Mesothelial cell of epicardium (in vitro differentiated cells): ENCODE measurements at places on chromosomes 1 and 21.

DNA sequence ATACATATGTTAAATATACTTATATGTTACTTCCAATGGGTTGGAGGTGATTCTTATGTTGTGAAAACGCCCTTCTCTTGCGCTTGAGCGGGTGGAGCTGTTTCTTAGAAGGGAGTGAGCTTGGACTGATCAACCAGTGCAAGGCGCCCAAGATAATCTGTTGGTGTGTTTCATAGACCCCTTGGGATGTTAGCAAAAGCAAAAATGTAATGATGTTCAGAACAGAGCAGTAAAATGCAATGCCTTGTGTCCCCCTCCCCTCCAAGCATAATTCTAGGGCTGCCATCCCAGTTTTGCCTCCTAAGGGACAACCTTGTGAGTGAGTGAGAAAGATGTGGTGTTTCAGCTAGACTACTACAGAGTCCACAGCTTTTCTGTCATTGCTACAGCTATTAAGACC, 6.2 kb upstream of the CD34 start:
- H3K36me3 ChIP-seq: no peaks in the 10 kb centered on the region
- no peak overlapping the region for H3K27ac ChIP-seq
- H3K4me3 ChIP-seq: no peak overlapping the region
- H3K4me1 ChIP-seq: peaks cover 2% of the 10 kb centered on the region

DNA sequence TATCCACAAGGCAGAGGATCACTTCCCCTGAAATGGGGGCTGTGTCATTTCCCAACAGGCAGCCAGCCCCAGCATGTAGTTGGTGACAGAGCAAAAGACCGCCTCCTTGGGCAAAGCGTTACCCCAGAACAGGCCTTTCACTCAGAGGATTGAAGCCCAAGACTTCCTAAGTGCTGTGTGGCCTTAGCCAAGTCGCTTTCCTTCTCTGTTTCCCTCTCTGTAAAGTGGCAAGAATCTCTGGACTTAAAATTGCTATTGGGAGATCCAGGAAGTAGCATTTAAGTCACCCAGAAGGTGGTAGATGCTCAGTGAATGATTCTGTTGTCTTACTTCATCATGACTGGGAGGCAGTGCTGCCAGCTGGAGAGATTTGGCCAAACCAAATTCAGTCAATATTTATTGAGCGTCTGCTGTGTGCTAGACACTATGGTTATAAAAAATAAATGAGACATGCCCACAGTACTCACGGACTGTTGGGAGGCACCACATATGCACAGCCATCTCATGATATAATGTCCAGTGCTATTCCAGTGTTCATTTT, 35.3 kb downstream of the NIPAL3 start:
- H3K4me1 ChIP-seq: peaks cover 31% of the 10 kb centered on the region
- H3K27me3 ChIP-seq: no peaks in the 10 kb centered on the region
- H3K4me3 ChIP-seq: no peak overlapping the region

DNA sequence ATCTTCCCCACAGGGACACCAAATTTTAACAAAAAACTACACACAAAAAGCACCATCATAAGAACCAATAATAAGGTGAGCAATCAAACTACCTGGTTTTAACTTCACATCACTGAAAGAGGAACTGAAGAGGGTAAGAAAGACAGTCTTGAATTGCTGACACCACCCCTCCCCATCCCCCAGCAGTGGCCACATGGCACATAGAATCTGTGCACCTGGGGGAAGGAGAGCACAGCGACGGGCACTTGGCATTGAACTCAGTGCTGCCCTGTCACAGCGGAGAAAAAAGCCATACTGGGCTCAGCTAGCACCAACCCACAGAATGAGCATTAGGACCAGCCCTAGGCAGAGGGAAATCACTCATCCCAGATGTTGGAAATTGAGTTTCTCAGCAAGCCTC, 640.0 kb upstream of the ADGRL2 start:
- no peak overlapping the region for H3K4me3 ChIP-seq
- H3K27me3 ChIP-seq: no peaks in the 10 kb centered on the region
- peaks cover 36% of the 10 kb centered on the region for H3K4me1 ChIP-seq
- H3K36me3 ChIP-seq: peaks cover 5% of the 10 kb centered on the region

- H3K27me3 ChIP-seq: no peaks in the 10 kb centered on the region
- H3K4me1 ChIP-seq: peaks cover 29% of the 10 kb centered on the region
- peak; percentile 81 for DNase-seq
- H3K27ac ChIP-seq: peak overlapping the region; percentile 95
These were observed 15.3 kb upstream of the SKI start for GRCh38 chr1:2212532-2213491.

GRCh38 chr1:178055779-178056471, 38.0 kb upstream of the RASAL2 start:
- peaks cover 44% of the 10 kb centered on the region for H3K4me1 ChIP-seq
- no peaks in the 10 kb centered on the region for H3K27me3 ChIP-seq
- no peak overlapping the region for H3K4me3 ChIP-seq
- DNase-seq: no peak

DNA sequence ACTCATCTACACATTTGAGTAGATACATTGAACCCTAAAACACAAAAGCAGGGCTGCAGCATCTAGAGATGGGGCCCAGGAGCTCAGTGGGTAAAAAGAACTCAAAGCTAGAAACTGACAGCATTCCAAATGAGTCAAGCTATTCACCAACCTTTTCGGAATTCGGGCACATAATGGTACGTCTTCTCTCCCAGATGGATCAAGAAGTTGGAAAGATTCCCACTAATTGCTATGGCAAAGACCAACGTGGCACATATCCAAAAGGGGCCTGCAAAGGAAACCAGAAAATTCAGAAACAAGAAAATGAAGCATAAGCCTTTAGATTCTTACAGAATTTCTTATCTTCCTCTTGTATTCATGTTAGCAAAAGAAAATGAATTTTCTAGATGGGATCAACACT, 18.4 kb downstream of the YIPF1 start:
- H3K36me3 ChIP-seq: peaks cover 45% of the 10 kb centered on the region
- no peak overlapping the region for H3K27ac ChIP-seq
- no peaks in the 10 kb centered on the region for H3K4me1 ChIP-seq
- no peaks in the 10 kb centered on the region for H3K27me3 ChIP-seq

DNA sequence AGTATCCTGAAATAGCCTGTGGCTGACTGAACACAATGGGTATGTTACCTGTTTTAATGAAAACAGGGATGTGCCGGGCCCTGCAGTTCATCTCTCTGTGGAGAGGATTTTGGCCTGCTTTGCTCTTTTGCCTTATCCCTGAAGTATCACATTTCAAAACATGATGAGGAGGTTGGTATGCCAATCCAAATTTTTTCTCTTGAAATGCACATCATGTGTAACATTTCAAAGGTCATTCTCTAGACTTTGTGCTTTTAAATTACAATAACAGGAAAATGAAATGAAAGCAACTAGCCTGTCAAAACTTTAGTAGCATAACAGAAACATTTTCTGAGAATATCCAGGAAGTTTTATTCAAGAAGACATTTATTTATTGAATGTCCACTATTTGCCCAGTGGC, 118.9 kb downstream of the SLC44A5 start:
- no peaks in the 10 kb centered on the region for H3K4me1 ChIP-seq
- DNase-seq: no peak
- H3K4me3 ChIP-seq: no peak overlapping the region
- H3K27ac ChIP-seq: no peak overlapping the region

DNA sequence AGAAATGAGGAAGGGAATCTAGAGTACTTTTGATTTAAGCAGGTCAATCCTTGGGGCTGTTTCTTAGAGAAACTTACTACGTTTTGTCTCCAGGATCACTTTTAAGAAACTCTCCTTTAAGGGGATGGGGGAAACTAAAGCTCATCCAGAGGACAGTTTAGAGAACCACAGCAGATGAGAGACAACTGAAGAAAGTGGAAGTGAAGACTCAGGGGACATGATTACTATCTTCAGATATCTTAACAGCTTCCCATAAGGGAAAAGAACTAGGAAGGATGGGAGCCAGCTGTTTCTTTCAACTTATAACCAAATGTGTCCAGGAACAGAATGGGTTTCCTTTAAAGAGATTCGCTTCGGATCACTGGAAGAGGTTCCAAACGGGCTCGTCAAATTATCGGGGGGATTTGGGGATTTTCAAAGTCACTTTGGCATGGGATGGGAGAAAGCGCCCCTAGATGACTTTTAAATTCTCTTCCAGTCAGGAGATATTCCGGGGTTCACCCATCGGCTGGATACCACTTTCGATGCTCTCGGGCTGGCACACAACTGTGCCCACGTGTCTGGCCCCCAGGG, 1.2 kb downstream of the SCMH1 start:
- peaks cover 57% of the 10 kb centered on the region for H3K4me1 ChIP-seq
- peak overlapping the region; percentile 81 for H3K4me3 ChIP-seq
- H3K27ac ChIP-seq: peak overlapping the region; percentile 95

DNA sequence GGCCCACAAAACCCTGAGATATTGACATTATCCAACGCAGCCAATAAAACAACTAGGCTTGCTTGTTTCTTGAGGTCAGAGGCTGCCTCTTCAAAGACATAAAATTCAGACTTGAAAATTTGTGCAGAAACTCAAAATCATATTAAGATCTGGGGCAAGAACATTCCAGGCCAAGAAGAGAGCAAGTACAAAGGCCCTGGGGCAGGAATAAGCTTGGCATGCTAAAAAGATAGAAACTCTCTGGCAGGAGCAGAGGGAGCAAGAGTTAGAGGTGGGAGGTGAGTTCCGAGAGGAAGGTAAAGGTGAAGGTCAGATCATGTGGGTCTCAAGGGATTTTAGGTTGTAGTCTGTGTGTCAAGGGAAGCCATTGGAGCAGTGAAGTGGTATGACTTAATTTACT, 8.8 kb upstream of the IGSF3 start:
- H3K4me1 ChIP-seq: peaks cover 27% of the 10 kb centered on the region
- no peaks in the 10 kb centered on the region for H3K36me3 ChIP-seq
- H3K27ac ChIP-seq: no peak overlapping the region
- no peak overlapping the region for H3K4me3 ChIP-seq

GRCh38 chr1:3593334-3593733, 18.0 kb downstream of the MEGF6 start:
- no peak overlapping the region for H3K27ac ChIP-seq
- no peak for DNase-seq
- H3K27me3 ChIP-seq: no peaks in the 10 kb centered on the region
- no peak overlapping the region for H3K4me3 ChIP-seq
- peaks cover 13% of the 10 kb centered on the region for H3K4me1 ChIP-seq

DNA sequence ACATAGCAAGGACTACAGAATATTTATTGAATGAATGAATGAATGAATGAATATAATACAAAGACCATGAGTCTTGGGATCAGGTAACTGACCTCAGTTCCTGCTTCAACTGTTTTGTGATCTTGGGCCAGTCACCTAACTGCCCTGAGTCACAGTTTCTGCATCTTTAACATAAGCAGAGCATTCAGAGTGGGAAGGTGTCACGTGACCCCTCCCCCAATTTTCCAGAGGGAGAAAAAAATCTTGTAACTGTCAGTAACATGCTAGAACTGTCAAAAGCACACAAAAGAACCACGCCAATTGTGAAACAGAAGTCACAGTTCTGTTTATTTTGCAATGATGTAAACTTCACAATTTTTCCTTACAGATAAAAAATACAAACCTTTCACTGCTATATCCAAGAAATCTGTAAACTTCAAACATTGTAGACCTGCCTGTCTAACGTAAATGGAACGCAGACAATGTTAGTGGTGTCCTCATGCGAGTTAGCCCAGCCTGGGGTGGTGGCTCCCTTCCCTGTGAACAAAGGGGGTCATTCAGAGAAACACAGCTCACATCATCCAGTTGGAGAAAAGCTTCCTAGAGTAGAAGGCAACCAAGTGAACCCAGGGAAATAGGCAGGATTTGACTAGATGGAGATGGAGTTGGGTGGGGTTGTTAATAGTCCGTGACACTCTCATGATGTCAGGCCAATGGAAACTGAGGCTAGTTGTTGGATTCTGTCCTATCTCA, 211.8 kb upstream of the ZC3H12A start:
- H3K36me3 ChIP-seq: no peaks in the 10 kb centered on the region
- H3K4me1 ChIP-seq: no peaks in the 10 kb centered on the region
- no peak overlapping the region for H3K4me3 ChIP-seq
- H3K27me3 ChIP-seq: peaks cover 32% of the 10 kb centered on the region
- no peak overlapping the region for H3K27ac ChIP-seq
